ENCODE measurements at places on chromosomes 11 and 22.
A peak's percentile ranks its signal among the peaks of the same experiment; 100 is the strongest.

GRCh38 chr11:102521121-102521520 is 9.4 kb downstream of the MMP7 start:
- no peak for DNase-seq

- DNase-seq = peak; percentile 98
Observed at GRCh38 chr22:17785185-17786184, 11.2 kb upstream of the BID start.

DNA sequence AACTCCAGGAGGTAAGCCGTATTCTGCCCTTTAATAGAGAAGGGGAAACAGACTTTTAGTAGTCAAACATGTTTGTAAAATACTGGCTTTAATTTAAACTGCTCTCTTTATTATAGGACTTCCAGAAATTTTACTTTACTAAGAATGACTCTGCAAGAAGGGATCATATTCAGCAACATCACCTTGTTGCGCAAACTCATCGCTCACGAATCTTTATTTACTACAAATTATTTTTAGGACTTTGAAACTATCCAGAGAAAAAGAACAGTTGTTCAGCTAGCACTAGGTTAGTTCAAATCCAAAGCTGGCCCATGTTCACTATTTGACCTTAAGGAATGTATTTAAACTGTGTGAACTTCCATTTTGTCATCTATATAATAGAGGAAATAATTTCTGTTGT is 498.3 kb upstream of the TENM4 start:
- DNase-seq = no peak

DNA sequence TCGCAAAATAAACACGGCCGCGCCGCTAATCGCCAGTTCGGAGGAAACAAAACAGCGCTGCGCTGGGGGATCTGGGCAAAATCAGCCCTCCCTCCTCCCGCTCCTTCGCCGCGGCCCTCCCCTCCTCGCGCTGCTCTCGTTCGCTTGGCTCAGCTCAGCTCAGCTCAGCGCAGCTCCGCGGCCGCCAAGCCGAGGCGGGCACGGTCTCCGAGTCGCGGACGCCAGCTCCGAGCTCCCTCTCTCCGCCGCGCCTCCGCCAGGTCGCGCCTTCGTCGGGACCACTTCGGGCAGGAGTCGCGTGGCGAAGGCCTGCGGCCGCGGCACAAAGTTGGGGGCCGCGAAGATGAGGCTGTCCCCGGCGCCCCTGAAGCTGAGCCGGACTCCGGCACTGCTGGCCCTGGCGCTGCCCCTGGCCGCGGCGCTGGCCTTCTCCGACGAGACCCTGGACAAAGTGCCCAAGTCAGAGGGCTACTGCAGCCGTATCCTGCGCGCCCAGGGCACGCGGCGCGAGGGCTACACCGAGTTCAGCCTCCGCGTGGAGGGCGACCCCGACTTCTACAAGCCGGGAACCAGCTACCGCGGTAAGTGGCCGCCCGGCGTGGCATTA is at the start of gene SPON1:
TSS of gene SPON1 (plus strand) at position 162 of the 607 bp plus-strand sequence. CDS start at position 344, 182 bp downstream.
- DNase-seq = no peak

DNA sequence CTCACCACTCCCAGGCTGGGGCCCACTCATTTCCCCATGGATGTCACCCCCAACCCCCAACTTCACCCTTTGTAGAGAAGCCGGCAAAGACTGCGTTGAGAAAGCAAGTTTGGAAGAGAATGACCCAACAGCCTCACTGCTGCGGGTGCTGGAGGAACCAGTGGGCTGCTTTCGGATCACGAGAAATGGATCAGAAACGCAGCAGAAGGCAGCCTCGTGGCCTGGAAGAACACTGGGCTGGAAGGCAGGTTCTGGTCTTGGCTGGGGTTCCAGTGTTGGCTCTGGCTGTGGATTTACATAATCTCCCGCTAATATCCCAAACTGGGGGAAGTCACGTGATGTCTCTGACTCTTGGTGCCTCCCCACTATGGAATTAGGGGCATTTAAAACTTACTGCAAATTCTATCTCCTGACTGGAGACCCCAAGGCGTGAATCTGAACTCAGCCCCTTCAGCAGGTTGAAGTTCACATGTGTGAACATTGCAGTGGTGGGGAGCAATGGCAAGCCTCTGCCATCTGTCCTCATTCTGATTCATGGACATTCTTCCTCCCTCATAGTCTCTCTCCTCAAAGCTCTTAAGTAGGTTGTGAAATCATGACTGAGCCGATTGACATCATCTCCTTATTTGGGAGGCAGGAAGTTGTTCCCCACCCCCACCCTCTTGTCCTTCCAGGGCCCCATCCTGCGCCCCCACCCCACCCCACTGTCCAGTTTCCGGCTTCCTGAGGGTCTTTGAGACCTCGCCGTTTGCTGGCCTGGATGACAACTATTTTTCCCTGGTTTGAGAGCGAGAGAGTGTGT is 37.0 kb upstream of the TIMP3 start:
- no peak for DNase-seq

GRCh38 chr22:44391015-44391414 is 78.3 kb upstream of the SHISAL1 start:
- DNase-seq = no peak

GRCh38 chr11:95143106-95143681 is 53.5 kb downstream of the ENDOD1 start:
- no peak for DNase-seq

GRCh38 chr11:128688031-128688713 is 5.7 kb upstream of the FLI1 start:
- DNase-seq = no peak

GRCh38 chr11:77187111-77187750 is 59.2 kb downstream of the MYO7A start:
- no peak for DNase-seq

DNA sequence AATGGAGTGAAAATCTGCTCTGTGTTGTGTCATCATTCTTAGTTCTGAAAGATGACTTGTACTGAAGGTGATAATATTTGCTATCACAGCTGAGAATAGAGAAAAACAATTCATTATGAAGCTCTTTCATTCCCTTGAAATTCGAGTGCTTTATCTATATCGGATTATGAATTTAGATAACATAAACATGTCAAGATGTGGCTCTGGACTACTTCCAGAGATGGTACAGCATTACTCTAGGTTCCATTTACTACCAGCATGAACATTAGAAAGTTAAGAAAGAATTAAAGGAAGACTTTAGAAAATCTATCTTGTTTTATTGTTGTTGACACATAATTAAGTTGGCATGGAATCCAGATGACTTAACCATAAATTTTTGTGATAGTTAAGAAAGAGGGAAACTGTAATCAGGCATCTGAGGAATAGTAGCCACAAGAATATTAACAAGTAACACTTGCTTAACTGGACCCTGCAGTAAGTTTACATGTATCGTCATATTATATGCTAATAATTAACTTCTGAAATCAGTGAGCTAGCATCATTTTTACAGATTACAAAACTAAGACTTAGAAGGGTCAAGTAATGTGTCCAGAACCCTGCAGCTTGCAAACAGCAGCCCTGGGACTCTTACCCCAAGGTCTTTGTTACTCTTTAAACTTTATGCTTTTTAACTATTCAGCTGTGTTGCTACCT is 182.6 kb downstream of the DDX10 start:
- no peak for DNase-seq

GRCh38 chr11:8832571-8833260 is 78.3 kb upstream of the AKIP1 start:
- no peak for DNase-seq

- no peak for DNase-seq
Observed at GRCh38 chr11:130675371-130675821, 227.0 kb downstream of the ADAMTS15 start.

- no peak for DNase-seq
Observed at GRCh38 chr22:23754980-23755636, 883 bp upstream of the VPREB3 start.

- DNase-seq = no peak
Observed at GRCh38 chr22:19915287-19915954, 26.2 kb upstream of the COMT start.

DNA sequence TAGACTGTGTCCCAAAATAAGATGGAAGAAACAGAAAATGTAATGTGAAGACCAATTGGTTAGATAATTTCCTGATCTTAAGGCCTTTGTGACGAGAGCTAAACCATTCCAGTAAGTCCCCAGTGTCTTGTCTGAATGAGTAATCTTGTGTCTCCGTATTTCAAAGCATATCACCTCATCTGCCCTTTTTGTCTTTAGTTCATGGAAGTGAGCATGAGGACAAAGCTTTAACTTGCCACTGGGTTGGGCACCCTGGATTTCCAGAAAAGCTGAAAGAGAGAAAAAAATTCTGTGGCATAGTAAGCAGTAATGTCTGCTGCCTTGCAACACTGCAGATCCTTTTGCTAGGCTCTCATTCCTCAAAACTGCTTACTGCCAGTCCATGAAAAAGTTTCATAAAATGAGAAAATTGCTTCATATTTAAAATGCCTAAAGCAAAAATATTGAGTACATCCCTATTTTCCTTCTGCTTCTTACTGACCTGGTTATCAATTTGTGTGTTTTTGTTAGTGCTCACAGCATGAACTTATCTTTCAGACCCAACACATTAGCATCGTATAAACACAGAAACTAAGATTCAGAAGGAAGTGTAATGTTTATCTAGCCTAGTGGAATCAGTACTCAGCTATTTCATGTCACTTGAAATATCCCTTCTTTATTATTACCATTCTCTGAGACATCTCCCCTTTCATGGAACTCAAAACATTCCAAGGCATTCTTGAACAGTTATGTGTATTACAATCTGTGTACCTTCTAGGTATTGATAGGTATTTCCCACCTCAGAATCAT is 5.3 kb downstream of the CASP12 start:
- DNase-seq = no peak

- DNase-seq = no peak
Observed at GRCh38 chr11:19344661-19345518, 104.1 kb upstream of the E2F8 start.

DNA sequence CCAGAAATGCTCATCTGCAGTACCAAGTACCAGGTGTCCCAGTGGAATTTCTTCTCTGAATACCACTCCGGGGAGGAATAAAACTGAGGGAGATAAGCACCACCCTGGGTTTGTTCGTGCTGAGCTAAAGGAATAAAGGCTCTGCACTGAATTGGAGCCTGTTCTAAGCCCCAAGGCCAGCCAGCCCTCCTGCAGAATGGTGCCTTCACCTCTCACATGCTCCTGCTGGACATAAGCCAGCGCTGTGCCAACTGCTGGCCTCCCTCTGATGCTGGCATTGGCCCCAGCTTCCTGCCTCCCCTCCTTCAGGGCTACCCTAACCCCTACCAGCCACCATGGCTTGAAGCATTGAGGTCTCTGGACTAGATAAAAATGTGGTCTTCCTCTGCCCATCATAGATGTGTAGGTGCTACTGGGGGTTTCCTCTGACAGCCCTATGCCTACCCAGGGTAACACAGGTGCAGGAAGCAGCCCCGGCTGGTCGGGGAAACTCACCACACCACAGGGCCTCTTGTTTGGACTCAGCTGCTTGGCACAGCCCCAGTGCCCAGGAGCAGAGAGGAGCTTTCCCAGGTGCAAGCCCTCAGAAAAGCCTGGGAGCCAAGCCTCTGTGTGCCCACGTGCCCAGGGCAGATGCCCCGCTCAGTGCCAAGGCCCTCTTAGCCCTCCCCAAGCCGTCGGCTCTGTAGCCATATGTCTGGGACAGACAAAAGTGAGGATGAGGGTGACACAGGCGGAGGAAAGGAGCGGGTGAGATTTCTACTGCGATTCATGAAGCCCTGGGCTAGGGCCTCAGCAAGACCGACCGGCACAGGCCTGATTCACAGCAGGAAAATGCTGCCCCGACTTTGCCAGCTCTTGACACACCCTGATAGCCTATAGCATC is 34.1 kb upstream of the JAM3 start:
- DNase-seq = no peak

DNA sequence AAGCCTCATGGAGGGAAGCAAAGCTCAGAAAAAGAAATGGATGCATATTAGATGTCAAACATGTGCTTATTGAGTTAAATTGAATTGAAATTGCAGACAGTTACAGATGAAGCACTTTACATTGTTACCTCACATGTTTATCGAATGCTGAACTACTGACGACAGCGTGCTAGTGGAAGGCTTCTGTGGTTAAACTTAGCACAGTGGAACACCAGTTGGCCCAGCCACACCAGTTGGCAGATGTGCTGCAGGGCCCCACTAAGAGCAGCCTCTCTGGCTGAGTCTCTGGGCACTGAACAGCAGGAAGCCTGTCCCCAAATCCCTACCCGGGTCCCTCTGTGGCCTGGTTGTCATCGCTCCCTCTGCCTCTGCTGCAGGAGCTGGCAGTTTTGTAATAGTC is 242.1 kb downstream of the NTM start:
- DNase-seq = no peak

DNA sequence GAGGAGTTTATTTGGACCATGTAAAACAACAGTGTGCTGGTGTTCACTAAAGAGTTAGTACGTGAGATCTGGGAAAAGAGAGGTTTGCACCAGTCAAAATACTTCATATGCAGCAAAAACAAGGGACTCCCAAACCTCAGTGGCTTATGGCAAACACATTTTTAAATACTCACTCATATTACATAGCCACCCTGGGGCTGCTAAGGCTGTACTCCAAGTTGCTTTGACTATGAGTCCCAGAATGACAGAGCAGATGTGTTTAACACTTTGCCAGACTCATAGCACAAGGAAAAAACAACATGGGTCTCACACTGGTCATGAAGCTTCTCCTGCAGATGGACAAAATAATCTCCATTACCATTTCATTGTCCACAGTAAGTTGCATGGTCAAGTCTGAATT is 202.8 kb upstream of the GRIA4 start:
- DNase-seq = no peak

GRCh38 chr11:76158394-76159302 is 47.7 kb downstream of the WNT11 start:
- DNase-seq = no peak

DNA sequence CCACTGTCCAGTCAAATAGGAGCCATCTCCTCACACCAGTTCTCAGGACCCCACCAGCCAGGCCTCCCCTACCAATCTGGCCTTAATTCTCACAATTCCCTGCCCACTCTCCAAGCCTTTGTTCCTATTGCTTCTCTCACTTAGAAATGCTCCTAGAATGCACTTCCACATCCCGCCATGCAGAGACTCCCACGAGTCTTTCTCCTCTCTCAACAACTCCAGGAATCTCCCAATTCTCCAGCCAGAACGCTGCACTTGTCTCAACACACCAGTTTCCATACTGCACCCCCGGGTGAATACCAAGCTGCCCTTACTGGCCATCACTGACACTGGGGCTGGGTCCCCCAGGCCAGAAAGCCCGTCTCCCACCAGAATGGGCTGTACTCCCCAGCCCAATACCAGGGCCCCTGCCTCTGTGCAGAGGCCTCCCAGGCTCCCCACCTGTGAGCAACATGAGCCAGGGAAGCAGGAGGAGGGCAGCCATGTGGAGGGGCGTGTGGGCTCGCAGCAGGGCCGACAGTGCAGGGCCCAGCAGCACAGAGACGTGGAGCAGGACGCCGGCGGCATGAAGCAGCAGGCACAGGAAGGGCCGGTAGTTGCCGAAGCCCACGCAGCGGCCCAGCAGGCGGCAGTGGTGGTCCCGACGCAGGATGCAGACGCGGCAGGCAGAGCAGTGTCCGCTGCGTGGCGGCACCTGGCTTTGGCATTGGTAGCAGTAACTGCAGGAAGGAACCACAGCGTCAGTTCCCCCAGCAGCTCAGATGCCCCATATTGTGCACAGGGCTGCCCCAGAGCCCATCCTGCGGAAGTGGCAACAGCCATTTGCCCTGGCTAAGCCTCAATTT is 2.4 kb downstream of the ZDHHC24 start:
- no peak for DNase-seq

All from HuH-7.5 (cell line).